ENCODE measurements at places on chromosomes 5 and 9.

DNA sequence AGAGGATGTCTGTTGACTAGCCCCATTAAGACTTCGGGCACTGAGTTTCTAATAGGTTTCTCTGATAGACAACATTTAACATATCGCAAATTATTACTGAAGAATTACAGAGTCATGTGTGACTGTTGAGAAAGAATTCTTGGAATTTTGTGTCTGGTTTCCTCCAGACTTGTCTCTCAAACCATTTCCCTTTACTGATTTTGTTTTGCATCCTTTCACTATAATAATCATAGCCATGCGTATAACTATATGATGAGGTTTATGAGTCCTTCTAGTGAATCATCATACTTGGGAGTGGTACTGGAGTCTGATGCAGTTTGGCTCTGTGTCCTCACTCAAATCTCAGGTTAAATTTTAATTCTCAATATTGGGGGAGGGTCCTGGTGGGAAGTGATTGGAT is 27.0 kb downstream of the ZNF169 start:
- DNase-seq, result no peak

- no peak for DNase-seq
Observed at GRCh38 chr9:97596906-97597305, 36.3 kb downstream of the TSTD2 start.

DNA sequence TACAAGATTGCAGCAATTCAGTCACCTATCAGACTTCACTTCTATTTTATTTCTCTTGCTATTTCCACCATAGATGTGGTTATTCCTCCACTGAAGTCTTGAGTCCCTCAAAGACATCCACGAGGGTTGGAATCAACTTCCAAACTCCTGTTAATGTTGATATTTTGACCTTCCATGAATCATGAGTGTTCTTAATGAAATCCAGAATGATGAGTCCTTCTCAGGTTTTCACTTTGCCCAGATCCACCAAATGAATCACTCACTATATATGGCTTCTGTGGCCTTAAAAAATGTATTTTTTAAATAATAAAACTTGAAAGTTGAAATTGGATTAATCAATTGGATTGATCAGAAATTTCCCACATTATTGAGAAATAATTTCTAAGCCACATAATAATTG is 1821.0 kb downstream of the EFNA5 start:
- no peak for DNase-seq

GRCh38 chr5:167771571-167771970 is 519.9 kb upstream of the WWC1 start:
- no peak for DNase-seq

DNA sequence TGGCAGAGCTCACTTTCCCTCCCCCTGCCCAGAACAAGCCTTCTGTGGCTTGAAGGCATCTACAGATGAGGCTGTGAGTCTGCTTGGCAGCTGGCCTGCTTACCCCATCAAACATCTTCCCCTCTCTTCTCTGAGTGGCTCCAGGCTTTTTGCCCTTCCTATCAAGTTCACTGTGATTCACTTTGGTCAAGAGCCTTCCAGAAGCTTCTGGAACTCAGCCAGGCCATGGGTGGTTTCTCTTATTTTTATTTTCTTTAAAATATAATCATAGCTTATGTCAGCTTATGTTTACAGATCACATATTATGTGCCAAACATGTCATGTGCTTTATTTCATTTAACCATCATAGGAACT is 267.0 kb downstream of the SEC61B start:
- no peak for DNase-seq

- no peak for DNase-seq
Observed at GRCh38 chr9:36141288-36141687, 4.8 kb downstream of the GLIPR2 start.

DNA sequence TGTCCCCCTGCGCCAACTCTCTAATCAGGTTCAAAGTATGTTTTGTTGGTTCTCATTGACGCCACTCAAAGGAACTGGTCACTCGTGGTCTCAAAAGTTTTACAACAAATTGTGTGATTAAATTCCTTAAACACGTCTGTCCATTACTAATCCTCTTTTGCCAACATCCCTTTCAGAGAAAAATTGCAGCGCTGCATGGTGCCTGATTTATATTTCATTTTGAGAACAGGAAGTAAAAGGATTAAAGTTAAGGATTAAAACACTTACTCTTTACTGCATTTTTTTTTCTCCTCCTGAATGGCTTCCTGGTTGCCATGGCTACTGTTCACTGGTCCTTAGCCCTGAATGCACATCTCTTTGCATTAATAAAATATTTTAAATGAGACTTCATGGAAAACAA is 383.5 kb downstream of the GLIS3 start:
- DNase-seq, result no peak

DNA sequence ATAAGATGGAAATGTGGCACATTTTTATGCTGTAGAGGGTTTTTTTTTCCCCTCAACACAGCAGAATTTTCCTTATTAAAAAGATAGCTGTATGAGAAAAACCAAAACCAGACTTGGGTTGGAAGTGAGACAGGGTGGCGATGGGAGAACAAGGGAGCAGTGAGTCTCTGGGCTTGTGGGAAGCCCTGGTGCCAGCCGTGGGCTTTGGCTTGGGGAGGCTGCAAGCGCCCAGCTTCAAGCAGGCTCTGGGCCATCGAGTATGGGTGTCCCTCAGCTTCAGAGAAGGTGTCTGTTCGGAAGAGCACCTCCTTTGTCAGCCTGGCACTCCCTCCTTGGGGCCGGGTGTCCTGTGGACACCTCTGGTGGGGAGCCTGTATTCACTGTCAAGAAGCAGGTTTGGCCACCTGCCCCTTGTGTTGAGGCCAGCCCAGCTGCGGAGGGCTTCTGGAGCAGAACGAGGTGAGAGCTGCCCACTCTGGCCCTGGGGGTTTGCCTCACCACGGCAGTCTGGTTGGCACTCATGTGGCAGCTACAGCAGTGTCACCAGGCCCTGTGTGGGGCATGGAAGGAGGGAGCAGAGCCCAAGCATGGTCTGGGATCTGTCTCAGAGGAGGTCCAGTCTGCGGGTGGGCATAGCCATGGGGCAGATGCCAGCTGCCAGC is 37.6 kb upstream of the ANGPTL2 start:
- DNase-seq, result no peak

GRCh38 chr9:2354216-2354615 is 267.4 kb upstream of the VLDLR start:
- DNase-seq, result no peak

DNA sequence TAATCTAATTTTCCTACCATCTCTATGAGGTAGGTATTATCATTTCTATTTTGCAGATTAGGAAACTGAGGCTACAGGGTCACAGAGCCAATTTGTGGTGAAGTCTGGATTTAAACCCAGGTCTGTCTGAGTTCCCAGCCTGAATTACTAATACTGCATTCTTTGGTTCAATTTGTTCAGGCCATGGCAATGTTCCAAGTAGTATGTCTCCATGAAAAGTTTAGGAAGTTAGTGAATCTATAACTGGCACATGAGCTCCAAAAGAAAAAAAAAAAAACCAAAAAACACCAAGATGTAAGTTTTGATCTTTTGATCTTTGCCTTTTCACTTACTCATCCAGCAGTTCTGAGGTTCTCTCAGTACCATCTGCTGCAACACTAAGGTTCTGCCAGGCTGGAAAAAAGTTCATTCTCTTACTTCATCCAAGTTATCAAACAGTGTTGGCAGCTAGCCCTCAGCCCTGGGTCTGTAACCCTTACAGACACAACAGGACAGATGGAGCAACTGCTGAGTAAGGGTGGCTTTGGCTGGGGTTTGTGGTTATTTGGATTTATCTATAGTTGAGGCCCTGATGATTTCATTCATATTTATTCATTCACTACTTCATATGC is 4.4 kb upstream of the TMEM268 start:
- no peak for DNase-seq

GRCh38 chr5:40240111-40240510 is 439.6 kb upstream of the PTGER4 start:
- peak; percentile 42 for DNase-seq

- DNase-seq, result peak; percentile 80
Observed at GRCh38 chr5:137888863-137889759, at the start of gene PKD2L2. Gene PKD2L2 (plus strand): TSS chr5:137889457. CDS start chr5:137889492, 35 bp downstream.

DNA sequence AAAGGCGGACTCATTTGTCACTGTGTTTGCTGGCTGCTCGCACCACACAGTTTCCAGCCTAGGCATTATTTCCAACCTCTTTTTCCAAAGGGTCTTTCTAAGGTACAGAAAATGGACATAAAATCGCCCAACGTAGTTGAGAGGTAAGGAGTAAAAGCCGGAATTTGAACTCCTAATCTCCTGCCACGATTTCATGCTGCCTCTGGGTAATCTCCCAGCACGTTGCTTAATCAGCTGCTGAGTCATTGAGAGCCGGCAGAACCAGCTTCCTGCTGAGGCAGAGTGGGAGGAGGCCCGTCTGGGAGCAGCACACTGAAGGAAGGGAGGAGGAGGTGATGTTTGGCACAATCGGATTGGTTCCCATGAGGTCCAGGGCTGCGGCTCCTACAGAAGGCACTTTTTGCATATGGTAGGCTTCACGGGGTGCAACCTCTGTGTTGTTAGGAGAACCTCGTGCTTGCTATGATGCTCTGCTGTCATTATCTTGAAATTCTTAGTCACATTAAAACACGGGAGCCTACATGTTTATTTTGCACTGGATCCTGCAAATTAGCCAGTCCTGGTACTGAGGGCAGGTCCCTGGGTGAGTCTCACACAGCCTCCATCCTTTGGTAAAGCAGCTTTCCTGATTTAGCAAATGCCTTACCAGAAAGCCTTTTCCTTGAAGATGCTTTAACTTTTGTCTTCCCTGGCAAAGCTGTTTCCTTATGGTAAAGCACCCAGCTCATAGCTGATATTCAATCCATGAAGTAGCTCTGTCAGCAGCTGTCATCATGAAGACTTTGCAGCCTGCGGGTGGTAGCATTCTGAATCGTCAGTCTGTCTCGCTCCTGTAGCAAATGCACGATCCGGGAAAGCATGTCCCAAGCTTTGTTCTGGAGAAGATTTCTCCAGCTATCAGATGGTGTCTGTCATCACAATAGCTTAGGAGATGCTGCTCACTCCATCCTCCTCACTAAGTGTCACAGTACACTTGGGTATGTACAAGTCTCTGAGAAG is 191.6 kb upstream of the MSX2 start:
- DNase-seq, result peak; percentile 43

GRCh38 chr5:643351-643801 is 31.2 kb downstream of the CEP72 start:
- no peak for DNase-seq

- DNase-seq, result peak; percentile 64
Observed at GRCh38 chr9:121698627-121699570, 47.5 kb downstream of the DAB2IP start.

- no peak for DNase-seq
Observed at GRCh38 chr5:158718738-158719505, 380.8 kb downstream of the EBF1 start.

DNA sequence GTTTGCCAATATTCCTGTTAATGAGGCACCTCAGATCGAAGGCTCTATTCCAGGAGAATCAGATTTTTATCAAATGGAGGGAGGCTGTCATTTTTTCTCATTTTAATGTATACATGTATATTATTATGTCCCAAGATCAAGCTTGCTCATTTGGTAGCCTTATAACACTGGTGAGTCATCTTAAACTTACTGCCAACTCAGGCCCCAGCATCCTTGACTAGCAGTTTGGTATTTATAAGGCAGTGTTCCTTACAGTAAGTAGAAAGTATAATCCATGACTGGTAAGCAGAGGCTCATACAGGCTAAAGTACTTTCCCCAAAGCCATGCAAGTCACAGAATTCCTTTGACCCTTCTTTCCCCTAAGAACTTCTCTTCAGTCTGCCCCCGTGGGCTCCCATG is 90.7 kb upstream of the NR3C1 start:
- no peak for DNase-seq

- no peak for DNase-seq
Observed at GRCh38 chr9:104386425-104387069, 117.5 kb upstream of the OR13F1 start.

- DNase-seq, result no peak
Observed at GRCh38 chr5:113189291-113189690, 212.7 kb downstream of the DCP2 start.

GRCh38 chr5:17339841-17340240 is 122.4 kb downstream of the BASP1 start:
- DNase-seq, result no peak

- no peak for DNase-seq
Observed at GRCh38 chr5:150180241-150181026, 9.4 kb upstream of the SLC6A7 start.

DNA sequence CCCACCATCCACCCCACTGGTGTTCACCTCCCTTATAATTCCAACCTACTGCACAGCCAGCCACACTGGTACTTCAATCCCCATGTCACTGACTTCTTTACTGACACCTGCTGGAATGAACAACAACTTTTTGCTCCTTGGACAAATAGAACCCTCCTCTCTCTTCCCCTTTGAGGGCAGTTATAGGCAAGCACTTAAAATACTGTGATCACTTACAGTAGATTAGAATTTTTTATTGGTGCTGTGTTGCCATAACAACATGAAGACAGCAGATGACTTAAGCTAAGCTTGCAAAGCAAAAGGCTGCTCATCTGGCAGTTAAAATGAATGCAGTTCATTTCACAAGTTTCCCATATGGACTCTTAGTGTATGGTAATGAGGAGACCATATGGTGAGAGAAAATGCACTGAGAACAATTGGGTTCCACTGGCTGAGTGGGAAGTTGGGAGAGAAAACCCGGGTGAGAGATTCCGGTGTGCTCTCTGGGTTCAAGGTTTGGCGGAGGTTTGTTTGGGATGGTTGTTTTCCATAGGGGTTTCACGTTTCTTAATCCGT is 374.3 kb downstream of the EBF1 start:
- no peak for DNase-seq

GRCh38 chr5:82931110-82931509 is 146.1 kb downstream of the TMEM167A start:
- no peak for DNase-seq

GRCh38 chr9:211036-211435 is 3.6 kb upstream of the DOCK8 start:
- DNase-seq, result no peak

- no peak for DNase-seq
Observed at GRCh38 chr9:2833096-2833495, 10.8 kb downstream of the PUM3 start.

DNA sequence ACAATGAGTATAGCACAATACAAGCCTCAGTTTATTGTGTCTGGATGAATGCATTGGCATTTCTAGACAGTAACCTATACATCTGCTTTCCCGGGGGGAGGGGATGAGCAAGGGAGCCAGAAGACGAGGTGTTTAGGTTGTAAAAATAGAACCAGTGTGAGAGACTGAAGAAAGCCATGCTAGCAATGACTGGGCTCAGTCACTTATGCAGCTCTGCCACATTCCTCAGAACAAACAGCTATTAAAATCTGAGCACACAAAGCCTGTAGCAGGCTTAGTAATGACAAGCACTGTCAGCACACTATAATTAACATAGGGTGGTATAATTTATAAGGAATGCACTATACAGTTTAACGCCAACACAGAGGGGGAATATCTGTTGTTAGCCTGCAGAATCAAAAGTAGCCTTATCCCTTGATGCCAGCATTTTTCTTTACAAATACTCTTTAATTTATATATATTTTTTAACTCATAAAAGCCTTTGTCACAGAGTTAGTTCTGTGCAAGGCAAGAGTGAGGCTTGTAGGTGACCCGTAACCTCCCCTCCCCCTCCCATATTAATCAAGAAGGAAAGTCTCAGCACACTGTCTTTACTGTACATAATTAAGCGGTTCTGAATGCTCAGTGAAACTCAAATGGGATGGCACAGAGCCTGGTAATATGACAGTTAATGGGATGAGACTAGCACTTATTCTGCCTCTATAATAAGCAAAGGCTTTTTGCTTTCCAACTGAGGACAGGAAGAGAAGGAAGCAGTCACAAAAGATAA is 295.4 kb downstream of the CSNK1G3 start:
- DNase-seq, result no peak

GRCh38 chr9:95055851-95056551 is 261.5 kb downstream of the FANCC start:
- no peak for DNase-seq

GRCh38 chr9:134618833-134619447 is 22.7 kb upstream of the COL5A1 start:
- no peak for DNase-seq

Data from activated CD4-positive, alpha-beta T cell treated with anti-CD3 and anti-CD28 coated beads, Interleukin-2, amount 50 U/mL, for 48 hours (primary cell).